ENCODE measurements at places on chromosomes 2 and 18.

DNA sequence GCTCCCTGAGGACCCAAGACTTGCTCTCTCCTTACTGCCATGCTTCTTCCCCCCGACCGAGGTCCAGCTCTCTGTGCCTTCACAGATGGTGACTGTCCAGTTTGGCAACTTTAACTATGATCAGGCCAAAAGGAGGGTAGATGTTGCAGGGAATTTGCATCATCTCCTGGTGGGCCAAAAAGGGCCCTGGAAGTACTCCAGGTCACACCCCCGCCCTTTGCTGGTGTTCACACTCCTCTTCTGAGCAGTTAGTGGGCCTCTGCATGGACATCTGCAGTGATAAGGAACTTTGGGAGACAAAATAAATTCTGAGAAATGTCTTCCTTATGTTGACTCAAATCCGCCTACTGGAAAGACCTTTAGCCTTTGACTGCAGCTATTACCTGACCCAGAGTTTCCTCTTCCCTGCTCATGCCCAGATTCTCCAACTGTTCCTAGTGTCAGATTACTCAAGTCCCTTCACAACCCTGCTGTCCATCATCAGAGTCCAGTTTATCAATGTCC is 234.4 kb downstream of the LOXHD1 start:
- DNase-seq, result no peak

DNA sequence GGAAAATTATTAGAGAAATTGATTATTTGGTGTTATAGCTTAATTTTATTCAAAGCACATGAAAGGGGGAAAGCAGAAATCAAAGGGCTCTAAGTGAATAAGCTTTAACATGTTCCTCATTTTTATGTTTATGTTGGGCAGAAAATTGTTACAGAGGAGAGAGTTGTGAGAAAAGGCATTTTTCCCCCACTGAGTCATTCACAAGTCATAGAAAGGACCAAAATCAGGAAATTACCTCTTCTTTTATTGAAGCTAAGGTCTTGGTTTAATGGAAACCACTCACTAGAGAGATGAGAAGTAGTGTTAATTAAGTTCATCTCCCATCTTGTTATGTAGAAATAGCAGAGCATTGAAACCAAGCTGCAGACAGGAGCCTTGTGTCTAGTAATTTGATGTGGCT is 175.3 kb upstream of the THUMPD2 start:
- DNase-seq, result no peak

DNA sequence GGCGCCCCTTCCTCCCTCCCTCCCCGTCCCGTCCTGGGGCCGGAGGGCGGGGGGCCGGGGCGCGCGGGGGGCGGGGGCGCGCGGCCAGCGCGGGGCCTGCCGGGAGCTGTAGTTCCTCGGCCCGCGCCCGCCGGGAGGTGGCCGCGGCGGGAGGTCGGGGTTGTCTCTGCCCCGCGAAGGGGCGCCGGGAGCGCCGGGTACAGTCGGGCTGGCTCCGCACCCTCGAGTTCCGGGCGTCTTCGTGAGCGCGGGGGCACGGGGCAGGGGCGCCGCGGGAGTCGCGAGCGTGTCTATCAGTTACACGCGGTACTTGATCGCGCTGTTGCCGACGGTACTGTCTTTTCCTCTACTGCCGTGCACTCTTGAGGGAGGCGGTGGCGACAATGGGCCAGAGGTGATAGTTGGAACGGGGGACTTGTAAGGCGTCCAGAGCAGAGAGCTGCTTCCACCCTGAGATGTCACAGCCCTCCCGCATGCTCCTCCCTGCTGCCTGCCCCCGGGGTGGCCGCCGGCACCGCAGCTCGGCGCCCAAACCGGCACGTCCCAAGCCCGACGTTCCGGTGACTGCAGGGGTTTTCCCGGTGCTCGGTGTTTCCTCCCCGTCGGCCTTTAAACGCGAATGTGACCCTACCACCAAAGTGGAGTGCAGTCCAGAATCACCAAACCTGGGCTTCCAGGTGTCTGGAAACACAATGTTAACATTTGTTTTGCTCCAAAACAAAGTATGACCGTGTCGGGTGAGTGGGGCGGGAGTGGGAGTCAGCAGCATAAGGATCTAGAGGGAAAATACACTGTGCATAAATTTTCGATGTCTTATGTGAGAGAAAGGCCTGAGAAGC is at the start of gene PRKD3:
Gene PRKD3 (minus strand): TSS at position 48 of the 839 bp plus-strand sequence. CDS start 8,309 bp downstream, outside the sequence.
- DNase-seq, result peak; percentile 58

DNA sequence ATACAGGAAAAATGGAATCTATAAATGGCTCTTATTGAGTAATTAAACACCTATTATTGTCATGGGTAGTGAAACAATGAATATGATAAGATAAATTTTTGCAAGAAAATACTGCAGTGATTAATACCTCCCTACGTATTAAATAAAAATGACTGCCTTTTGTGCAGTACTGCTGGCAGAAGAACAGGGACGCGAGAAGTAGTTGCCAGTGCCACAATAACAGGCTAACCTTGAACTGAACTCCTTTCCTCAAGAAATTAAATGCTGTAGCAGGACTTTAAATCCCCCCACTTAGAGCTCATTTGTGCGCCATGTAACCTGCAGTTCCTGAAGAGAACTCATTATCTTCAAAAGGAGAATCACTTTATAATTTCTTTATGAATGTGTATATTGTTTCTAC is 24.6 kb downstream of the FIGN start:
- DNase-seq, result peak; percentile 77

DNA sequence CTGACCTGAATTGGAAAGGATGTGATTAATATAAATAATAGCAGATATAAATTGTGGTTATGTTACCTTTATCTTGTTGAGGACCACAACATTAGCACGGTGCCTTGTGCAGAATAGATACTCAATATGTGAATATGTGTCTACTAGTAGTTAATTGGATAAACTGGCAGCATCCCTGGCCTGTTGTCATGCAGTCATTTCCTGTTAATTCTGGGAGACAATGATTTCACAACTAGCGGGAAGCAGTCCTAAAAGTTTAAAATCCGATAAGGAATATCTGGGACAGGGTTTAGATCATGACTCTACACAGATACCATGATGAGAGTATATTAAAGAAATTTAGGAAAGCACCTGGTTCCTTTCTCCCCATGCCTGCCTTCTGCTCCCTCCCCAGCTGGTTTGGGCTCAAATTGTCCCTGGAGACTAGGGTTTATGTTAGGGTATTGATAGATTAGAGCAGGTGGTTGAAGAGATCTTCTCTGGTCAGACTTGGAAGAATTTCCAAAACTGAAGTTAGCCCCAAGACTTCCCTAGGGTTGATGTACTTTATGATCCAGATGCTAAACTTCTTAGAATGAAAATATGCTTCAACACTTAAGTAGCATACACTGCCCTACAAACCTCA is 32.8 kb downstream of the CYBRD1 start:
- DNase-seq, result no peak

- DNase-seq, result peak; percentile 69
These were observed 38.5 kb downstream of the LPIN1 start for GRCh38 chr2:11784747-11785610.

DNA sequence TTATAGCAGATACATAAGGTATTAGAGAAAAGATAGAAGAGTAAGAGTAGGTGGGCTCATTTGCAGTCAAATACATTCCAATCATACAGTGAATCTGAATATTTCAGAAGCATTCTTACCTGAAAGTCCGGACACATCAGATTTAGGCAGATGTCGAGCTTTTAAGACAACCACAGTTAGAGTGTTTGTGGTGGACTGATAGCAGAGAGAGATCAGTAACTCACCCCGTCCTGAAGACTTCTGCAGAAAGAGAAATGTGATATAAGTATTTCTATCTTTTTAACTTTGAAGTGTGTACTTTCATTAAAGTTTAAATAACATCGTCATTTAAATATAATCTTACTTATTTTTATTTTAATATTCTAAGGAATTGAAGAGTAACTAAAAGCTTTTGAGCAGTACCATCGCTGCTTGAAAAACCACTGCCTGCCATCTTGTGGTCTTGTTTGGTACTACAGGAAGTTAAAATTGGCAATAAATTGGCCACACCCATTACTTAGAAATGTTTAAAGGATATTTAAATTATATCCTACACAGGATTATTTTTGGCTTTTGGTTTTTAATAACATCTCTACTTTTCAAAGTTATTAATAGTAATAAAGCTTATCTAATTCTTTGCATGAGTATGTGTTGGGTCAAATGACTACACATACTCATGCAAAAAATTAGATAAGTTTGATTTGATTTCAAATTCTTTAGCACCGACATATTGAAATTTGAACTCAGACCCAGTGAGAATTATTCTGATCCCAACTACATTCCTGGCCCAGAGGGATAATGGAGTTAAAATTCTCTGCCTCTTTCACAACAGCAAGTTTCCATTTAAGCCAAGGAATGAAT is 5.5 kb downstream of the SYT4 start:
- DNase-seq, result peak; percentile 57

DNA sequence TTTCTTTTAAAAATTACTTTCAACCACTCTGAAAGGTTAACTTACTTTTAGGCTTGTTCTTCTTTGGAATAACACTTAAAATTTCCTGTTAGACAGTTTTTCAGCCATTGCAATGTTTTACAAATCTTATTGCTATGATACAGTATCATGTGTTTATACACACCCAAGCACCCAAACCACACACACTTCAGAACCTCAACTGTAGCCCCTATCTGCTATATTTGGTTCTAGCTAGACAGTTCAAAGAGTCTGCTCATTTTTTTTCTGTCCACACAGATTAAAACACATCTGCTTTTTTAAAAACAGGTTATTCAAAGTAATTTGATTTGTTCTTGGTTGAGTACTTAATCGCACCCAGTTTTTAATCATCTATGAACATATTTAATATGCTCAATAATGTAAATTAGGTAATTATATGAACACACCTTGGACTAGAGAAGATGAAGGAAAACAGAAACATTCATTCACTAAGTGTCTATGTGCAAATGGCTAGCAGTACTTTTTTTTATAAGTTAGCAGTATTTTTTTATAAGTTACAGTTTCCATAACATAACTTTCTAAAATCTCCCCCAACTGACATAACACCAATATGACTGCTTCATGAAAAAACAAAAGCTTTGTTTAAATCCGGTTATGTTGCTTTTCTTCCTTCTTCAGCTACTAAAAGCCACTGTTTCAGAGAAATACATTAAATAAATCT is 17.6 kb downstream of the FBXO11 start:
- no peak for DNase-seq

DNA sequence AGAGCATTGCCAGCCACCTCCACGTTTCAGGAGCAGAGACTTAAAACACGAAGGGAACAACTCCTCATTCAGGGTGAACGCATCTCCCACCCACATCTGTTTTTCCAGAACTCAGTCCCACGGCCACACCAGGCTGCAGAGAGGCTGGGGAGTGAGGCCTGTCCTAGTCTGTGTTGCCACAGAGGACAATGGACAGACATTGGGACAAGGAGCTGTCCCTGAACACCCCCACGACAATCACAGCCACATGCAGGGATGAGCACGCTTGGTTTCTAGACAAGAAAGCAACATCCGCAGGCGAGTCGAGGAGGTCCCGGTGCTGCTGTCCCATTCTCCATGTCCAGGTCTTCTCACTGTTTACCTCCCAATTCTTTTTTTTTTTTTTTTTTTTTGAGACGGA is 167.4 kb downstream of the EIPR1 start:
- no peak for DNase-seq

GRCh38 chr2:10750610-10751009 is 29.2 kb downstream of the ATP6V1C2 start:
- DNase-seq, result no peak

DNA sequence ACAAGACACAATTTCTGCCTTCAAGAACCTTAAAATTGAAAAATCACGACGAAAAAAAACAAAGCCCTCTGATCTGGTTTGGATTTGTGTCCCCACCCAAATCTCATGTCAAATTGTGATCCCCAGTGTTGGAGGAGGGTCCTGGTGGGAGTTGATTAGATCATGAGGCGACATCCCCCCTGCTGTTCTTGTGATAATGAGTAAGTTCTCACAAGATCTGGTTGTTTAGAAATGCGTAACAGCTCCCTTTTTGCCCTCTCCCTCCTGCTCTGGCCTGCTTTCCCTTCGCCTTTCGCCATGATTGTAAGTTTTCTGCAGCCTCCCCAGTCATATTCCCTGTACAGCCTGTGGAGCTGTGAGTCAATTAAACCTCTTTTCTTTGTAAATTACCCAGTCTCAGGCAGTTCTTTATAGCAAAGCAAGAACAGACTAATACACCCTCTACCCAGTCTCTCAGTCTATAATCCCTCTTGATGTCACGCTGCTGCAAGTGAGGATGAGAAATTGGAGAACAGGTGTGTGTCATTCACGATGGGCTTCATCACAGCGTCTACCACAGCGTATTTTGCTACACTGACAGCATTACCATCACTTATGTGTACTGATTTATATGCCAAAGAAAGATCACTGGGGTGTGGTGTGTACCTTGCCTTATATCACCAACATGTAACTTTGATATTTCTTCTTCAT is 330.7 kb downstream of the MTX2 start:
- DNase-seq, result no peak

- DNase-seq, result no peak
These were observed 174.9 kb downstream of the ETAA1 start for GRCh38 chr2:67571785-67572718.

- no peak for DNase-seq
These were observed 143.2 kb upstream of the RND3 start for GRCh38 chr2:150630587-150631235.

DNA sequence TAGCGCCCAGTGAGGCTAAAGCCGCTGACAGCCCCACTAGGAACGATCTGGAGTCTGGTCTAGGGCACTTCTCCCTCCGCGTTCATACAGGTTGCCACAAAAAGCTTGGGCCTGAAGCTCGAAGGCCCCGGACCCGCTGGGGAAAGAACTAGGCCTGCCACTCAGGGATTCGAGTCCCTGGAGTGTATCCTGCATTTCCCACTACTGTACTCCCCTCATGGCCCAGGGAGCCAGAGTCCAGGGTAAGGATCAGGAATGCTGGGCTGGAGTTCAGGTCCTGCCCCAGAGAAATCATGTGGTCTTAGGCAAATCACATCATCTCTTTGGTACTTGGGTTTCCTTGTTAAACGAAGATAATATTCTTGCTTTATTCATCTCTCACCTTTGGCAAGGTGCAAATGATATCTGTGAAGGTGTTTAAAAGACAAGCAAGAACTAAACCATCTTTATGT is 1.4 kb upstream of the ZFP36L2 start:
- no peak for DNase-seq

- DNase-seq, result no peak
These were observed 157.9 kb downstream of the LRRC30 start for GRCh38 chr18:7388741-7389140.

GRCh38 chr18:14958701-14959100 is 210.7 kb downstream of the ANKRD30B start:
- no peak for DNase-seq

Data from HAP-1 (cell line).